ENCODE measurements at places on chromosomes 7 and 10.

DNA sequence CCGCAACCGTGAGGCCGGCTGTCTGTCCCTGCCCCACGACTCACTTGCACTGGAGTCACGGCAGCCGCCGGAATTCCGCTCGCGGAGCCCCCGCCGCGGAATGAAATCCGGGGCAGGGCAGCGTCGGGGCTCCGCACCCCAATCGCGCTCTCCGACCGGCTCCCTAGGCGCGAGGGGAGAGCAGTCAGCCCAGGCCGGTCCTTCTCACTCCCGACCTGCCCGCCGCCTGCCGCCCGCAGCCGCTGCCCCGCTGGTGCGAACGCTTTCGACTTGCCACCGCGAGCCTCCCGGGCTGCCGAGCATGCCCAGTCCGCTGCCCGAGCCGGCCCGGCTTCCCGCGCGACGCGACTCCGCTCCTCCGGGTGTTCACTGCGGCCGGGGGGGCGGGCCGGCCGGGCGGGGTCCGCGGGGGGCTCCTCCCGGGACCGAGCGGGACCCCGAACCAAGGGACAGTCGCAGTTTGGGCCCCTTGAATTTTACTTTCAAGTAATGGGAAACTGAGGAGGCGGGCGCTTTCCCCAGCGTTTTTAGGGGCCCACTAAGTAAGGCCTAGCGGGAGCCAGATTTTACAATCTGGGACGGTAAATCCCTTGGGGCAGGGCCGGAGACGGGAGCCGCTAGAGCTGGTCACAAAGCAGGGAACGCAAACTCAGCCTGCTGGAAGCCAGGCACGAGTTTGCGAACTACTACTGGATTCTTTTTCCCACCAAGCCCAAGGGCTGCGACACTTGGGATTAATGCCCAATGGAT, at the start of gene SGMS1:
SGMS1 (minus strand) TSS at position 294 of the 750 bp plus-strand sequence. CDS start 279,842 bp downstream, outside the sequence.
- peak; percentile 90 for DNase-seq

DNA sequence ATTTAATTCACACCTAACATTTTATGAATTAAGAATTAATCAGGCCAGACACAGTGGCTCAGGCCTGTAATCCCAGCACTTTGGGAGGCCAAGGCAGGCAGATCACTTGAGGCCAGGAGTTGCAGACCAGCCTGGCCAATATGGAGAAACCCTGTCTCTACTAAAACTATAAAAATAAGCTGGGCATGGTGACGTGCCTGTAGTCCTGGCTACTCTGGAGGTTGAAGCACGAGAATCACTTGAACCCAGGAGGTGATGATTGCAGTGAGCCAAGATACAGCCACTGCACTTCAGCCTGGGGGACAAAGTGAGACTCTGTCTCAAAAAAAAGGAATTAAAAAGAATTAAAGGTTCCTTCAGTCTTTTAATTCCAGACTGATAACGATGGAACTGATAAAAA, 11.1 kb downstream of the LARP4B start:
- DNase-seq = no peak

- no peak for DNase-seq
These were observed 1.1 kb downstream of the BAZ1B start for GRCh38 chr7:73520673-73521635.

GRCh38 chr10:58299580-58299979, 30.6 kb downstream of the CISD1 start:
- DNase-seq = peak; percentile 41

Data from Caki2 (cell line).